HTR-8/SVneo (cell line): ENCODE measurements at places on chromosomes 7 and 10.
A peak's percentile ranks its signal among the peaks of the same experiment; 100 is the strongest.

DNA sequence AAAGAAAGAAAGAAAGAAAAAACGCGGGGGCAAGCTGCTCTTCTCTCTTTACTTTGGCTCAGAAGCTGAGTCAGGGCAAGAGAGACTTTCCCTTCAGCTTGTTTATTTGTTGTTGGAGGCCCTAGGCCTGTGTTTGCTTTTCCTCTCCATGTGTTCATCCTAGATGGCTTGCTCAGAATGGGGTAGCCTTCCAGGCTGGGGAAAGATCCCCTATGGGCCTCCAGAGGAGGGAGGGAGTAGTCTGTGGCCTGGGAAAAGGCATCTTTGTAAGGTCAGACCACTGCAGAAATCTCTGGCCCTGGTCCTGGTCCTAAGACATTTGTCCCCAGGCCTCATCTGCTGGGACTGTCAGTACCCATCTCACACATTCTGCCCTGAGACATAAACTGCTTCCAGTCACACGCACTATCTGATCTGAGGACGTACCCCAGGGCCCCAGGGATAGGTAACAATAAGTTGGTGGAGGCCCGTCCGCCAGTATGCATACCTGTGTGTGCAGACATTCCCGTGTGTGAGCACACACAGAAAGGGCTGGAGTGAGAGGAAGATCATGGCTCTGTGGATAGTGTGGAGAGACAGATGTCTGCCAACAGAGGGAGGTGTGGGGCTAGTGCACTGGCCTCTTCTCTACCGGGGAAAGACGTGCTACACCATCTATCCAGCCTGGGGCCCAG is 4.9 kb upstream of the SCD start:
- peak; percentile 89 for DNase-seq

- DNase-seq: no peak
These were observed 310.1 kb downstream of the TCERG1L start for GRCh38 chr10:131001438-131001837.

DNA sequence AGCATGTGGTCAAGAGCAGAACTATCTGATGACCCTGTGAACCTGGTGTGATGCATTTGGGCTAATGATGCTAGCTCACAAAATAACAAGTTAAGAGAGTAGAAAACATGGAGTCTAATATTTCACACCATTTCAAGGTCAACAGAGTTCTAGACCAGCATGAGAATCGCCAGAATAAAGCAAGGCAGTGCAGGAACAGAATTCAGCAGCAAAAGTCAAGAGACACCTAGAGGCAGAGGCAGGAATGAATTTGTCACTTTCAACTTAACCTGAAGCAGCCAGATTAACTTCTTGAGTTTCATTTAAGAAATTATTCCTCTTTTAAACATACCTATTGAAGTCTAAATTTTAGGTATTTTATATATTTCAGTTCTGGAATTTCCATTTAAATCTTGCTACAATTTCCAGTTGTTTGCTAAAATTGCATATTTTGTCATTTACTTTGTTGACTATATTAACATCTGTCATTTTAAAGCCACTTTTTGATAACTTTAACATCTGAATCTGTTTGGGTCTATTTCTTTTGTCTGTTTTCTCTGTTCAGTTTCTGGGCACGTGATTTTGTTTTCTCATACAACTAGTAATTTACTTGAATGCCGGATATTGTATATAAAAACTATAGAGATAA is 44.2 kb upstream of the PRSS58 start:
- no peak for DNase-seq

DNA sequence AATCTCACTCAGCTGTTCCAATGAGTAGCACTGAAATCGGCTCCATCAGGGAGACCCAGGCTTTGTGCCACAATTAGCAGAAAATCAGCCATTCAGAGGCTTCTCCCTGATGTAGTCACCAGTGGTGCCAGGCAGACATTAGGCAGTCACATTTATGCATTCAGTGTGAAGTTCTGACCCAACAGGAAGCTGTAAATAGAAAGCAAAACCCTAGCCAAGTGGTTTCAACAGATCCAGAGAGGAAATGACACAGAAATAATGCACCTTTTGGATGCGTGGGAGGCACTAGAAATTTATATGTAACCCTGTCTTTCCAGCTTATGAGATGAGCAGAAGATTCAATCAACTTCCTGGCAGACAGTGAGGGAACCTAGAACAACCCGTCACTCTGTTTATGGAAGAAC is 186.4 kb downstream of the PDE1C start:
- peak; percentile 32 for DNase-seq

DNA sequence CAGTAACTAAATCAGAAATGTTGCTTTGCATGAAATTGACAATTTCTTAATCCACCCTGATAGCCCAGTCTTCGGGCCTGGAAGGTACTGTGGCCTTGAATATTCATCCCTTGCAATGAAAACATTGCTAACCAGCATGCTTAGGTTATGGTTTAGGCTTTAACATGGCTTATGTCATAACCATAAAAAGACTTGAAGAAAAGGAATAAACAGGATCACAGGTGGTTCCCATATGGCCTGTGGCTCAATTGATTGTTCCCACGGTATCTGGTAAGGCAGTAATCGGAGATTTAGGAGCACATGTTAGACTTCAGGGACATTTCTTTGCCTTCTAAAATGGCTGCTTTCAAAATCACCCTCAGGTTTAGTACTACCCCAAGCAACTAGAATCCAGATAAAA is 139.5 kb downstream of the ST7 start:
- no peak for DNase-seq

DNA sequence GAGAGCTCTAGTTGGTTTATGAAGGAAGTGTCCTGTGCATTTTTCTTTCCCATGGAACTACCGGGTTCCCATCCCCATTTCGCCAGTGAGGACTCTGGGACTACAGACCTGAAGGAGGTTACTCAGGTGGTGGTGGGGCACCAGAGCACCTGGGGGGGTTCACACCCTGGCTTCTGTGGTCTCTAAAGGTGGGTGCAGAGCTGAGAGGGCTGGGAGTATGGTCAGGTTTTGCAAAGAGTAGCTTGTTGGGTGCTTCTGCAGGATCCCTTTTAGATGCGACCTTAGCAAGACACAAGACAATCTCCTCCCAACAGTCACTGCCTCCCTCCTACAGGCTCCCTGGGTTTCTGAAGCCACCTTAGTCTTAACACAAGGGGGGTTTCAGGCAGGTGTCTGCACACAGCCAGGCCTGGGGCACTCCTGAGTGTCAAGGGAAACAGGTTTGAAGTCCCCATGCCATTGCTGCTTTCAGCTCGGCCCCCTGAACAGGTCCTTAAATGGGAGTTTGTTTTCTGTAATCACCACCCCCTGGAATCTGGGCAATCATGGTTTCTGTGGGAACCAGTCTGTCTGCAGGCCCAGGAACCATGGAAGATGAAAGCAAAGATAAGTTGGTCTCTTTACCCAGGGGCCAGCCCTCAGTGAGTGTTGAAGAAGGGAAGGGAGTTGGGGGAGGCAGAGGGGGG is 9.9 kb upstream of the CXCL12 start:
- no peak for DNase-seq

GRCh38 chr10:44982496-44982895 is 3.9 kb upstream of the DEPP1 start:
- DNase-seq: no peak

DNA sequence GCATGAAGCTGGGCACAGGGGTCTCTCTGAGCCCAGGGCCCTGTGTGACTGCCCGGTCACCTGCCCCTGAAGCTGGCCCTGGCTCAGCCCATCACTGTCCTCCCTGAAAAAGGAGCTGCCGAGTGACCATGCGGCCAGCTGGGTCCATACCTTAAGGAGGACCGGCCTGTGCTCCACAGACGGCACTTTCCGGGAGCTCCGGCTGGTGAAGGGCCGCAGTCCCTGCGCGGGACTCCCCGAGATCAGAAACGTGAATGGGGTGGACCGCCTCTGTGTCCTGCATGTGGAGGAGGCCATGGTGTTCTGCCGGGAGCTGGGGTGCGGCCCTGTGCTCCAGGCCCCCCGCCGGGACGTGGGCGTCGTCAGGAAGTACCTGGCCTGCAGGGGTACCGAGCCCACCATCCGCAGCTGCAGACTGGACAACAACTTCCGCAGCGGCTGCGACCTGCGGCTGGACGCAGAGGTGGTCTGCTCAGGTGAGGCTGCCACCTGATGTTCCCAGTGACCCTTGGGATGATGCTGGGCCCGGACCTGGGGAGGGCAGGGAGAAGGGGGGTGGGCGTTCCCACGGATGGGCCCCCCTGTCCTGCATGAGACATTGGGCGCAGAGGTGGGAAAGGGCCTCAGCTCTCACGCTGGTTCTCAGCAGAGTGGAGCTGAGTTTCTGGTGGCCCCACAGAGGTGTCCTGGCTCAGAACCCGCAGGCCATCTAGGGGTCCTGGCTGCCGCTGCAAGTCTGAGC is 3.5 kb downstream of the SCART1 start:
- no peak for DNase-seq

DNA sequence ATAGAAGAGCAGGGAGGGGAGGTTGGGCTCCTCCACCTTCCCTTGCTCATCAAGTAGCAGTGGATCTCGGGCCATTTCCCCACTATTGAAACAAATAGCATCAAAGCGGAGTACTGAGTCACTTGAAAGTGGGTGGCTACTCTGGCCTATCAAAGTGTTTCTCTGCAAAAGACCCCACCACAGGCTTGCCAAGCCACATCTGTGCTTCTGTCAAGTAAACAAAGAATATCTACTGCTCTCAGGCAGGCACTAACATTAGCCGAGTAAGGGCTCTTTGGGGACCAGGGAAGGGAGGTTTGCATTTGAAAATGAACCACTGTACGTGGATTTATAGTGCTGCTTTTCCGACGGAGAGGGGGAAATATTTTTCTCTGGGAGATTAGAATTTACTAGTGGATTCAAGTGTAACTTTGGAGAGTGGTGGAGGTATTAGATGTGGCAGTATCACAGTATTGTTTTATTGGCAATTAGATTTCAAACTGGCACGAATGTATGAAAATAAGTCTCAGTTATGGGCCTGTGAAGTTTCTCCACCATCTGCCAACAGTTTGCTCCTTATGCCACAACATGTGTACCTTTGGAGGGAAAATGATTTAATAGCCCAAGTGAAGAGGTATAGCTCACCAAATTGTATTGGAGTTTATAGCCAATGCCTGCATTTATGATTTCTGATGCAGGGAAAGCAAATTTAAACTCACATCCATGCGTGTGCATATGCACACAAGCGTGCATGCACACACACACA is 97.5 kb downstream of the RPS24 start:
- no peak for DNase-seq

- no peak for DNase-seq
These were observed 107.7 kb upstream of the BTBD16 start for GRCh38 chr10:122163174-122164022.

GRCh38 chr7:31102151-31102972 is 50.3 kb downstream of the ADCYAP1R1 start:
- no peak for DNase-seq
